Stimulated activated CD4-positive, alpha-beta T cell treated with anti-CD3 and anti-CD28 coated beads, Interleukin-12 subunit alpha, Interleukin-12 subunit beta, amount 100 ng/mL, for 48 hours (primary cell): ENCODE measurements at places on chromosomes 6 and 20.

GRCh38 chr6:157339432-157339831 is 16.1 kb upstream of the TMEM242 start:
- no peak for DNase-seq

- no peak for DNase-seq
These were observed 9.9 kb upstream of the SPATS1 start for GRCh38 chr6:44332585-44332984.

DNA sequence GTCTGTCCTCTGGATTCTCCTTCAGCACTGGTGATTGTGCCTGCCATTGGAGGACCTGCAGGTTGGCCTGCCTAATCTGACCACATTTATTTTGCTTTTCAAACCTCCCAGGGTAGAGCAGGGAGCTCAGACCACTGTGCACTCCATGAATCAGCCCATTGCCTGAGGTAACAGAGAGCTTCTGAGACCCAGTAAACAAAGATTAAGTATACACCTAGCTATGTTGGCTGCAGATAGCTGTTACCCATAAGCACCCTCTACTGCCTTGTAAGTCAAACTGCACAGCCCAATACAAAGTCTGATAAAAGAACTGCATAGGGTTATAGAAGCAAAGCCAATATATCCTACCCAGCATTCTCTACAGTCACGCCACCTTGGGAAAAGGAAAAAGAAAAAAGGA is 338.7 kb downstream of the HTR1B start:
- DNase-seq = no peak

- DNase-seq = no peak
These were observed 31.5 kb downstream of the MAFB start for GRCh38 chr20:40657526-40657925.

- no peak for DNase-seq
These were observed 261.8 kb upstream of the QKI start for GRCh38 chr6:163152701-163153100.

- no peak for DNase-seq
These were observed 19.8 kb downstream of the SUMO4 start for GRCh38 chr6:149419696-149420404.

GRCh38 chr6:104613416-104614001 is 246.2 kb downstream of the HACE1 start:
- DNase-seq = no peak

GRCh38 chr6:25138233-25138933 is 140.8 kb upstream of the CARMIL1 start:
- peak; percentile 61 for DNase-seq

GRCh38 chr20:23647346-23647745 is 9.6 kb upstream of the CST3 start:
- DNase-seq = no peak

- DNase-seq = no peak
These were observed 43.5 kb downstream of the OR2B6 start for GRCh38 chr6:28000351-28001045.

DNA sequence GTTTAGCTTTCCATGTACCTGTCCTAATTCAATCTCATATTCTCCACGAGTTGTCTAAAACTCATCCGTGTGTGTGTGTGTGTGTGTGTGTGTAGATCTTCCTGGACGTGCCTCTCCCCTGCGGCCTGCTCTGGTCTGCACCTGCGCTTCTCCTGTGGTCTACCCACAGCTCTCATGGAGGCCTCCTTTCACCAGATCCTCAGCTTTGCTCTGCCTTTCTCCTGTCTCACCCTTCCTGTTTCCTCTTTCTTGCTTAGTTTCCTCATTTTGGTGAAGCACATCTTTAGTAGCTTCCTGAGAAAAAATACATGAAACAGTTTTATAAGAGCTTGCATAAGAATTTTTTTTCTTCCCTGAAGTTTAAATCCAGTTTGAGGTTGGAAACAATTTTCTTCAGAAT is 18.1 kb downstream of the SLX4IP start:
- no peak for DNase-seq

DNA sequence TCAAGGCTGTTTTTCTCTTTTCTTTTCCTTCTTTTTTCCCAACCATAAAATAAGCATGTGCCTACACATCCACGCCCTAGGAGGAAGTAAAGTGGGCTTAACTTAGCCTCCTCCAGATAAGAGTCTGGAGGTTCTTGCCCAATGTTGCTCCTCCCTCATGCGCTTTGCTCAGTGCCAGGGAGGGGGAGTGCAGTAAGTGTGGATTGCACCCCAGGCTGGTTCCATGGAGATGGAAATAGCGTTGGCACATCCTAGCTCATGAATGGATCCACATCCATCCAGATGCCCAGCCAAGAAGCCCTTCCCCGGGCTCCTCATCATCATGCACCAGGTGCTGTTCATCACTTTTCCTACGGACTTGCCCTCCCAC is 58.2 kb downstream of the NEDD9 start:
- no peak for DNase-seq

GRCh38 chr20:40283689-40284088 is 405.3 kb downstream of the MAFB start:
- no peak for DNase-seq
